ENCODE measurements at places on chromosomes 12 and 14.

- DNase-seq = no peak
Measured at GRCh38 chr14:60777856-60778578, 43.5 kb downstream of the MNAT1 start.

- DNase-seq = no peak
Measured at GRCh38 chr12:105083551-105084105, 630 bp downstream of the ALDH1L2 start.

- no peak for DNase-seq
Measured at GRCh38 chr12:64395739-64396138, 5.2 kb upstream of the C12orf56 start.

- no peak for DNase-seq
Measured at GRCh38 chr14:75226755-75227544, 50.5 kb upstream of the TMED10 start.

- no peak for DNase-seq
Measured at GRCh38 chr12:110578694-110579534, 4.2 kb downstream of the PPTC7 start.
